Activated CD4-positive, alpha-beta T cell treated with anti-CD3 and anti-CD28 coated beads, Interleukin-2, amount 50 U/mL, for 1 hour (primary cell): ENCODE measurements at places on chromosomes 1 and 21.

DNA sequence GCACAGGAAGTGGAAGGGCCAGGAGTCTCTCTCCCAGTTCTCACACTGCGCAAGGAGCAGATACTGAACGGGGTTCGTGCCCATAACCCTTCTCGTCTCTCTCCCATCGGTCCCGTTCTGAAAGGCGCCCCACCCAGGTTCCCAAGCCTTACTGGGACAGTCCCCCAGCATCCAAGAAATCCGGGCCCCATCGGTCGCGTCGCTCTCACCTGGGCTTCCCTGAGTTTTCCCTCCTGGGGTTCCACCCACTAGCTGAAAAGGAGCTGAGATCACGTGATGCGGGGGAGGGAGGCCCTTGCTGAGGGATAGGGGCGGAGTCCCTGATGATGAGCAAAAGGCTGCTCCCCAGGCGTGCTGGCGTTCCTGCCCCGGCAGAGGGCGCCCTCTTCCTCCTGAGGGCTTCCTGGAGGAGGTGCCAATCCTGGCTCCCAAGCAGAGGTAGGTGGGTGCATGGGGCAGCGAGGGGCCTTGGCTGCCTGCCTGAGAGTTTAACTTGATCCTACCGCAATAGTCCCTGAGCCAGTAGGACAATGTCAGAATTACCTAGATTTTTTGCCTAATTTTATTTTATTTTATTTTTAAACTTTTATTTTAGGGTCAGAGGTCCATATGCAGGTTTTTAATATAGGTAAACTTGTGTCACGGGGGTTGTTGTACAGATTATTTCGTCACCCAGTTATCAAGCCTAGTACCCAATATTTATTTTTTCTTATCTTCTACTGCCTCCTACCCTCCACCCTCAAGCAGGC is at the start of gene SPOCD1:
Gene SPOCD1 (minus strand): TSS at position 271 of the 749 bp plus-strand sequence. CDS start 689 bp downstream, outside the sequence.
- DNase-seq: peak; percentile 81

DNA sequence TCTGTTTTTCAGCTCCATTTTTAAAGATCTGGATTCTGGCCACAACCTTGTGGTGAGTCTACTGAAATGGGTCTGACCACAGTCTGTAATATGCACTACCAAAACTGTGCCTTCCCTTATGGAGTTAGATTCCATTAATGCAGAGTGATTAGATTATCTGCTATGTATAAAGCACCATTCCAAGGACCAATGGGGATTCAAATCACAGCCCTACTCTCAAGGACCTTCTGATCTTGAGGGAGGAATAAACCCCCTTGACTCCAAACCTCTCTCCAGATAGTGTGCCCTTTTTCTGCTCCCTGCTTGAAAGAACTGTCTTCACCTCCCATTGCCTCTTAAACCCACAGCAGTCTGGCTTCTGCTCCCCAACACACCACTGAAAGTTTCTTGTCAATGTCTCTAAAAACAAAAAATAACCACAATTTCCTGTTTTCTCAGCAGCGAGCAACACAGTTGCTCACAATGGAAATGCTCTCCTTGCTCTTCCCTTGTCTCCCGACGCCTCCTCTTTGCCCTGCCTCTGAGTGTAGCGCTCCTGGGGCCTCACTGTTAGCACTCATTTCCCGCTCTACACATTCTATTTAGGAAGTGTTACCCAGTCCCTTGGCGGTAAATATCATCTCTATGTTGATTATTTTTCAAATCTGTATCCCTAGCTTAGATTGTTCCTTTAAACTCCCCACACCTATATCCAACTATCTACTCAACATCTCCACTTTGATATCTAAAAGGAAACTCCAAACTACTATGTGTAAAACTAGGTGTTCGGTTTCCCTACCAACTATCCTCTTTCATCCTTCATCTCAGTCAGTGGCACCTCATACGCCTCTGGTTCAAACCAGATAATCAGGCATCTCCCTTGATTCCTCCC is 13.6 kb downstream of the PCNX2 start:
- DNase-seq: peak; percentile 8

GRCh38 chr1:5969168-5969567 is 23.1 kb downstream of the NPHP4 start:
- no peak for DNase-seq

GRCh38 chr1:36222481-36223380 is 1.5 kb upstream of the THRAP3 start:
- no peak for DNase-seq

- DNase-seq: no peak
Measured at GRCh38 chr1:42739753-42740700, at the start of gene CLDN19. Gene CLDN19, minus strand, starts transcription at chr1:42740236. Its CDS starts 173 bp downstream, at chr1:42740063.
